ENCODE measurements at places on chromosomes 5 and 9.
A peak's percentile ranks its signal among the peaks of the same experiment; 100 is the strongest.

DNA sequence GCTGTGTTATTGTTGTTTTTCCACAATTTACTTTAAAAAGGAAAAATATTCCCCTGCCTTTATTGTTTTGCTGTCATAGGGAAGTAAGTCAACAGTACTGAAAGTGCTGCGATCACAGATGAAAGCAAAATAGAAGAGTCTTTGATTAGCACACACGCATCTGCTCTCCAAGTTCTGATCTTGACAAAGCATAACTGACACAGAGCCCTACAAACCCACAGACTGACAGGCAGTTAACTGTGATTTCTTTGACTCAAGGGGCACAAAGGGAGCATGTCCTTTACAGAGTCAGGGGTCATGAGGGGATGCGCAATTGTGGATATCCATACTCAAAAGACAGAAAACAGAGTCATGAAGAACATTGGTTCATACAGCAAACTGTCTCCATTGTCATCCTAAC is 123.7 kb downstream of the SNCAIP start:
- DNase-seq, result no peak

GRCh38 chr5:148457183-148457620 is 73.4 kb downstream of the FBXO38 start:
- DNase-seq, result no peak

- no peak for DNase-seq
Observed at GRCh38 chr9:87610200-87611155, 112.8 kb downstream of the DAPK1 start.

GRCh38 chr5:148372166-148372725 is 11.5 kb upstream of the FBXO38 start:
- no peak for DNase-seq

DNA sequence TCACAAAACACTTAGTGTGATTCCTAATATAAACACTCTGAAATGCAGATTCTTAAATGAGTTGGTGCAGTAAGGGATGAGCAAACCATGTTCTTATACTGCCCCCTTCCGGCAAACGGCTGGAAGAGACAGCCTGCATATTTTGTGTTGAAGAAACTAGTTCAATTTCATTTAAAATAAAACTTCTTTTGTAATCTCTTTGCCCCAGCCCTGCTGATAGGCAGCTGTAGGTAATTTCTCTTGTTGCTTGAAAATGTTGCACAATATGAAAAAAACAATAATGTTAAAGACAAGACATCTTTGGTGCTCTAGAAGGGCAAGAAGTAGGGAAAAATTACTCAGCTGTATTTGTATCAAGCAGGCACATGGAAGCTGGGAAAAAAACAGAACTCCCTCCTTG is 89.7 kb upstream of the CCNG1 start:
- peak; percentile 34 for DNase-seq

DNA sequence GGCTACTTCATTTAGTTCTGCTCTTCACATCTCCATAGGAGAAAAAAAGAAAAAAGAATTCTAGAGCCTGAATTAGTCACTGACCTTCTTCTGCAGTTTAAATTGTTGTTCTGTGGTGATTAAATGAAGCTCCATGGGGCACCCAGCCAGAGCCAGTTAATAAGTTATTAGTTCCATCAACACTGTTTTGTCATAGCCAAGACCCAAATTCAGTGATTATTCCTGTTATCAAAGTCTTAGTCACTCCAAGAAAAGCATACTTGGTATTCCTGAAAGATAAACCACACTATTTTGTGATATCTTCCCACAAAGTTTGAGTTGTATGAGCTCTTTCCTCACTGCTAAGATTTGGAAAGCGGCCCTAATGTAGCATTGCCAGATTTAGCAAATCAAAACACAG is 134.8 kb upstream of the RGMB start:
- DNase-seq, result no peak

DNA sequence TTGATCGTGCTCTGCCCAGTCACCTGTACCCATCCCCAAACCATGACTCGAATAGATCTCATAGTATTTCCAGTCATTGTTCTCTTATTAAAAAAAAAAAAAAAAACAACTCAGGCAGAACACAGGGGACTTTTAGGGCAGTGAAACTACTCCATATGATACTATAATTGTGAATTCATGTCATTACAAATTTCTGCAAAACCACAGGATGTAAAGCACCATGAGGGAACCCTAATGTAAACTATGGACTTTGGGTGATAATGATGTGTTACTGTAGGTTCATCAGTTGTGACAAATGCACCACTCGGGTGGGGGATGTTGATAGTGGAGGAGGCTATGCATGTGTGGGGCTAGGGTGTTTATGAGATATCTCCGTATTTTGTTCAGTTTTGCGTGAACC is 133.8 kb downstream of the RAB3C start:
- DNase-seq, result no peak

- no peak for DNase-seq
Observed at GRCh38 chr9:130313103-130313858, 47.7 kb downstream of the HMCN2 start.

- no peak for DNase-seq
Observed at GRCh38 chr5:163506095-163506457, 657 bp downstream of the MAT2B start.

GRCh38 chr5:11733185-11733839 is 170.9 kb downstream of the CTNND2 start:
- DNase-seq, result no peak

- DNase-seq, result no peak
Observed at GRCh38 chr9:124077915-124078572, 66.5 kb downstream of the LHX2 start.

DNA sequence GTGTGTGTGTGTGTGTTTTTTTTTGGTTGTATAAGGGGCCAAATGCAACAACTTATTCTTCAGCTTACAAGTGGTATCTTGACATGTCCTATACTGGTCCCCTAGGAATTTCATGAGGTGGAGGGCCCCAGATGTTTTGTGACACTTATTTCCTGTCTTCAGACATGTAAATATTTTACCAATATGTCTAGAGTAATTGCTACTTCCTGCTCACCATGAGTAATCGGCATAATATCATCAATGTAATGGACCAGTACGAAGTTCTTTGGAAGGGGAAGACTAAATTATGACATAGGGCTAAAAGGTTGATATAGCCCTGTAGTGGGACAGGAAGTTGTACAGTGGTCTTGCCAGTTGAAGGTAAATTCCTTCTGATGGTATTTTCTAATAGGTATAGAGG is 3.7 kb upstream of the OTULIN start:
- no peak for DNase-seq

- DNase-seq, result no peak
Observed at GRCh38 chr5:101942321-101942882, 353.7 kb downstream of the SLCO4C1 start.

Measured in CD4-positive, alpha-beta T cell treated with Interleukin-15 for 1 hour (primary cell).